Glomerular endothelial cell (primary cell): ENCODE measurements at places on chromosomes 6 and 20. TPM values are rescaled to one million over a fixed set of nuclear protein-coding genes. Genes with fewer than 3 reads are reported as not detected.

- no peak for DNase-seq
Observed at GRCh38 chr6:83192456-83192855, 609 bp downstream of the PGM3 start.

DNA sequence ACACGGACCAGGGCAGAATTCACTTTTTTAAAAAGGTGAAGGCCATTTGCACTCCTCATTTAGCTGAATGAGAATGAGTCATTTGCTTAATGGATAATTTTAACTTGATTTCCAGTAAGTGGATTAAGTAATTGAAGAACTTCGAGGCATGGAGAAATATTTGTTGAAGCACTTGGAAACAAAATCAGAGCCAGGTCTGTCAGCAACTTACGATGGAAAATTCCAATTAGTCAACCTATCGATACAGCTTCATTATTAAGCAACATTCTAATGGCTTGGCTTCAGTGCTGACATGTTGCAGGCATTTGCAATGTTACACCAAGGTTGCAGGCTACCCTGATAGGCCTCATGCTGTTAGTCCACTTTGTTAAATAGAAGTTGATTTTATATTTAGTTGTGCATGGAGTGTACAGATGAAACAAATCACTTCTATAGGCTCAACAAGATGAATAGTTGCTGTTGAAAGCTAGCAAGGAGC is 423.5 kb upstream of the SLC35B3 start:
- no peak for DNase-seq

DNA sequence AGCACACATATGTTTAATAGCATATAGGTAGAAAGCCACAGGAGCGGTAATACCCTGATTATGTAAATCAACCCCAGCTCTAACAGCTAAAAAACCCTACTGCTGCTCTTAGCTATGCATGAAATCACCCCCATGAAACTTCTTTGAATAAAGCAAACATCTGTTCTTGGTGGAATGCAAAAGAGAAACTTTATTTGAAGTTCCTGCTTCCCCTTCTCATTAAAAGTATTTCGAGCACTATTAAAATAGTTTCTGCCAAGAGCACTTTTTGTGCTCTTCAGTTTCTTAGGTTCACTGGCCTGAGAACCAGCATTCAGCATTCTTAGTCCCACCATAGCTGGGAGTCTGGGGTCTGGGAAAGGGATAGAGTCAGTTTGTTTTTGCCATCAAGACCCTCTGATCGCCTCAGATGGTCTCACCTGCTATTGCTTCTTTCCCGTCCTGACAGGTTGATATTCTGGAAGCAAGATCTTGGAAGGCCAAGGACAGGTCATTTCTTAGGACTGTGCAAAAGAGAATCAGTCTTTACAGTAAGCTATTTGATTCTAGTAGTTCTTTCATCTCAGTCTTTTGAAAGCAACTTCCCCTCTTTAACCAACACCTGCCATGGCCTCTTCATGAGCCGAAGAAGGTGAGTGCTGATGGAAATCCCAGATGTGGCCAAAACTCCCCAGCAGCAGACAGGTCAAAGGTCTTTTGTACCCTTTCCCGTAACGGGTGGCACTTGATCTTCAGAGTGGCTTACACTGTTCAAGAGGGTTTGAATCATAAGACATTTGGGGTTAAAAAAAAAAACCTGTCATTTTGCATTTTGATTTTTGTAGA is 76.5 kb upstream of the TMEM170B start:
- DNase-seq: no peak

GRCh38 chr20:4684837-4685413 is 36.8 kb upstream of the PRND start:
- DNase-seq: no peak

DNA sequence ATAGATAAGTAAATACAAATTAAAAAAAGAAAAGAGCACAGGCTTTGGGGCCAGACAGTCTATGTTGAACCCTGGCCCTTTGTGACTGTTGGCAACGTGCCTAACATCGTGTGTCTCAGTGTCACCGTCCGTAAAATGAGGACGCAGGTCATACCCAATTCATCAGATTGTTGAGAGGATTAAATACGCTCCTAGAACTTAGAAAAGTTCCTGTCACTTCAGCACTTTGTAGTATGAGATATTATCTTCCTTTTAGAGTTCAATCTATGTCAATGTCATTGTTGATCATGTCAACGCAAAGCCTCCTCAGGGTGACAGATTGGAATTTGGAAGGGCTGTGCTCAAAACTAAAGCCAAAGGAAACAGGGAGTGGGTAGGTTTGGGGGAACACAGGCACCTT is 21.7 kb downstream of the SERPINB1 start:
- no peak for DNase-seq

GRCh38 chr6:45663251-45664221 is 285.8 kb upstream of the SUPT3H start:
- no peak for DNase-seq

- no peak for DNase-seq
Observed at GRCh38 chr6:109052018-109052651, 42.5 kb downstream of the SESN1 start.

GRCh38 chr6:88804701-88805100 is 158.7 kb downstream of the RNGTT start:
- DNase-seq: no peak

DNA sequence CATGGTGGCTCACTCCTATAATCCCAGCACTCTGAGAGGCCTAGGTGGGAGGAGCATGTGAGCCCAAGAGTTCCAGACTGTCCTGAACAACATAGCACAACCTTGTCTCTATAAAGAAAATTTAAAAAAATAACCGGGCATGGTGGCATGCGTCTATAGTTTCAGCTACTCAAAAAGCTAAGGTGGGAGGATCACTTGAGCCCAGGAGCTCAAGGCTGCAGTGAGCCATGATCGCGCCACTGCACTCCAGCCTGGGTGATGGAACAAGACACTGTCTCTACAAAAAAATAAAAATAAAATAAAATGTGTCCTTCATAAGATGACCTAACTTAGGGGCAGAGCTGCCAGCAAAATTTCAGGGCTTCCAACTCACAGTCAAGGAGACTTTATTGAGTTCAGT is 12.6 kb downstream of the ID4 start:
- DNase-seq: no peak

- no peak for DNase-seq
Observed at GRCh38 chr20:1872459-1873097, 22.6 kb upstream of the SIRPA start.

DNA sequence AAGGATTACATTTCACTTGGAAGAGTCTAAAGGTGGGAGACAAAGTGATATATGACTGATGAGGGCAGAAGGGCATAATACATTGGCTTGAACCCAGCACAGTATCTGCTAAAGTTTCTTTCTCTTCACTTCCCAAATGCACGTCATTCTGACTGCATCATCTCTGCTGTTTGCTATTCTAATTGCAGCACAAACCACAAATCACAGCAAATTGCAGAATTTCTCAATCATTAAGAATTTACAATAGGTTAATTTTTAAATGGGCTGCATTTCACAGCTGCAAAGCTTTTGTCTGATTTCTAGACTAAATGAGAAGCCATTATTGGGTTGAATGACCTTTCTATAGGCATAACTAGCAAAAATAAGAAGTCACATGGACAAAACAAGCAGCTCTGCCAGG is 337.0 kb downstream of the RNGTT start:
- no peak for DNase-seq

GRCh38 chr6:107554918-107555317 is 65.0 kb downstream of the SOBP start:
- DNase-seq: no peak

DNA sequence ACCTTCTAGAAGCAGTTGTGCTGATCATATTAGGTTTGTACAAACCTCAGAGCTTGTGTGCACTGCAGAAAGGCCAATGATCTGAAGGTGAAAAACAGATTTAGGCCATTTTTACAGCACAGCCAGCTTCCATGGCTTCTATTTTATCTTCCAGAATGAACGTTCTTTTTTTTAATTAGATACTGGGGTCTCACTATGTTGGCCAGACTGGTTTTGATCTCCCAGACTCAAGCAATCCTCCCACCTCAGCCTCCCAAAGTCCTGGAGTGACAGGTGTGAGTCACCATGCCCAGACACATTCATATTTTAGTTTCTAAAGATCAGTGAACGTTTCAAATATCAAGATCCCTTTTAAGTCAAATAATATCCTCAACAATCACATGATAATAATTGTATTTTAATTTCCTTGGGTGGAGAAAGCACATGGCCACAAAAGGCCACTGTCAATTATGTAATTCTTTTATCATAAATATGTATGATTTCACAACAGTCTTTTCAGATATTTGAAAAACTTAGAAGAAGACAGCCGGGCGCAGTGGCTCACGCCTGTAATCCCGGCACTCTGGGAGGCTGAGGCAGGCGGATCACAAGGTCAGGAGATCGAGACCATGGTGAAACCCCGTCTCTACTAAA is 326.7 kb upstream of the JARID2 start:
- no peak for DNase-seq

DNA sequence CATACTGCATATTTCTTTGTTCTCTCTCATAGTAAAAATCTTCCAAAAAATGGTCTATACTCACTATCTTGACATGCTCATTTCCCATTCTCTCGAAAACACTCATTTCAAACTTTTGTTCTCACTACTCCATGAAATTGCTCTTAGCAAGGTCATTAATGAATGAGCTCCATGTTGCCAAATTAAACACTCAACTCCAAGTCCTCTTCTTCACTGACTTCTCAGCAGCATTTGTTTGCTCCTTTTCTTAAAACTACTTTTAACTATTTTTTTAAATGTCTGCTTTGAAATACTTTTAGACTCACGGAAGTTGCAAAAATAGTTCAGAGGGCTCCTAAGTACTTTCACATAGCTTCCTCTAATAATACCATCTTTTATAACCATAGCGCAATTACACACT is 274.0 kb upstream of the PREP start:
- DNase-seq: no peak

- DNase-seq: no peak
Observed at GRCh38 chr6:142810952-142811514, 133.9 kb downstream of the HIVEP2 start.

GRCh38 chr20:40690836-40691565 is 2.0 kb upstream of the MAFB start:
- no peak for DNase-seq

- DNase-seq: no peak
Observed at GRCh38 chr20:1287306-1287705, 21.2 kb downstream of the SNPH start.

DNA sequence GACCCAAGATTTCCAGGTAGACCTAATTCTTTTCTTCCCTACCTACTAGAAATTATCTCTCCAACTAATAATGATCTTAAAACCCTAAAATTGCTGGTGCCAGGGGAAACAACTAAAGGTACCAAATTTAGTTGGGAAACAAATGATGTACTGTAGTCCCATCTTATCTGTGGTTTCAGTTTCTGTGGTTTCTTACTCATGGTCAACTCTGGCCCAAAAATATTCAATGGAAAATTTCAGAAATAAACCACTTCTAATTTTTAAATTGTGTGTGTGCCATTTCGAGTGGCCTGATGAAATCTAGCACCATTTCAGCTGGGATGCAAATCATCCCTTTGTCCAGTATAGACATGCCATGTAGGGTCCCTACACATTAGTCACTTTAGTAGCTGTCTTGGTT is 475.2 kb upstream of the EPHA7 start:
- DNase-seq: no peak

DNA sequence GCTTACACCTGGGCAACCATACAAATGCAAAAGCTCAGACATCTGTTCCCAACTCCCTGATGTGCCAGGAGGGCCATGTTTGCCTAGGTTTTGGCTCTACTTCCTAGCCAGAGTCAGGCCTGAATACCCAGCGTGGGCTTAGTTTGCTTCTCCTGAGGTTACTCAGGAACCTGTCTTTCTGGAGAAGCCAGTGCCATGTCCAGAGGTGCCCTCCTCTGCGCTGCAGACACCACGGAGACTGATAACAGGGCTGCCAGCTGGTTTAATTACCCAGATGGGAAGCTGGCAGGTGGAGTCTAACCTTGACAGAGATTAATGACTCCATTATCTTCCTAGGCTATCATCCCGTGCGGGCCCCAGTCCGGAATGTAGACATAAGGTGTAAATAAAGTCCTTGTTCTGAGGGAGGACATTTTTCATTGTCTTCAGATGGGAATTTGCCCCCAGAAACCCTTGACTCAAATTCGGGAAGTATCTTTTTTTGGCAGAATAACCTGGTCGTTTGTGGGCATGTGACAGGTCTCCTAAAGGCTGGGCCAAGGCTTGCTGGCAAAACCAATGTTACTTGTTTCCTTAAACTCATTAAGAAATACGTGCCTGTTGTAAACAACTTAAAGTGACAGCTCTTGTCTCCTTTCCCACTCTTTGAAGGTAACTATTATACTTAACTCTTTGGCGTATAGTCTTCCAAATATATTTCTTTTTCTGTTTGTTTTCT is 29.2 kb upstream of the ZNFX1 start:
- no peak for DNase-seq

DNA sequence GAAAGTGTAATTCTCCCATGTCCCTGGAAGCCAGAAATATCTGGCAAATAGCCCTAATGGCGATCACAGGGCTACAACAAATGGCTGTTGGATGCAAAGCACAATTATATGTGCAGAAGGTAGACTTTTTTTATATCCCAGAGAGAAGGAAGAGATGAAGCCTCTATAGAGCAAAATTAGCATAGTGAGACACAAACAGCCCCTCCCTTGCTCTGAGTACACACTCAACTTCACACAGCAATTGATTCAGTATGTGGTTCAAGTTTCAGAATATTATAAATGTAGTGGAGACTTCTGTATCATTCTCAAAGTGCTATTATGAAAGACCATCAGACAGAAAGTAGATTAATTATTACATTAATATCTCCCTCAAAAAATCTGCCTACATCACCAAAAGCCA is 246.5 kb upstream of the TBX18 start:
- no peak for DNase-seq

DNA sequence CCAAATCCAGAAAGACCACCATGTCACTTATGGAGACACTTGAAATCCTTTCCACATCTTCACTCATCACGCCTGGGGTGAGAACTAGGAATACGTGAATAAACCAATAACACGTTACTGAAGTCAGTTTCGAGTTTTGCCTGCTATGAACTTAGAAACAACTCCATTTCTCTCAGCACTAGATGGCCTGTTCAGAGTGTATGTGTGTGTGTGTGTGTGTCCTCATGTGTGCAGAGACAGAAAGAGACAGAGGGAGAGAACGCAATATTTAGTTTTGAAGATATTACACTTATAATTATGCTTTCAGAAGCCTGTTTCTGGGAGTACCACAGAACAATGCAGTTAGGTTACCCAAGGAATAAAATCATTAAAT is 81.2 kb upstream of the CCN6 start:
- DNase-seq: no peak

GRCh38 chr6:111342913-111343312 is 140.1 kb downstream of the REV3L start:
- DNase-seq: no peak

TNFRSF6B gene
- 96.8 and 186 TPM in 2 replicates for total RNA-seq

TSBP1 gene
- not detected in 2 replicates for total RNA-seq

CDC5L gene
- total RNA-seq: 15.5 and 18.7 TPM in 2 replicates

GPR6 gene
- total RNA-seq: not detected in 2 replicates

CENPW gene
- total RNA-seq: 0.82 and 4.9 TPM in 2 replicates

OXT gene
- not detected in 2 replicates for total RNA-seq

SRC gene
- total RNA-seq: 20.6 and 20.7 TPM in 2 replicates

HLA-DRA gene
- 0.41 TPM in 1 of 2 replicates, not detected in the other for total RNA-seq

RNF39 gene
- not detected in 2 replicates for total RNA-seq

HLA-DQB2 gene
- not detected in 2 replicates for total RNA-seq

MRPL14 gene
- total RNA-seq: 66.2 and 78.2 TPM in 2 replicates
